Activated T-cell treated with anti-CD3 and anti-CD28 coated beads for 48 hours (primary cell): ENCODE measurements at places on chromosomes 3 and 15.

- no peak for DNase-seq
Measured at GRCh38 chr3:168990134-168990533, 673.4 kb downstream of the MECOM start.

DNA sequence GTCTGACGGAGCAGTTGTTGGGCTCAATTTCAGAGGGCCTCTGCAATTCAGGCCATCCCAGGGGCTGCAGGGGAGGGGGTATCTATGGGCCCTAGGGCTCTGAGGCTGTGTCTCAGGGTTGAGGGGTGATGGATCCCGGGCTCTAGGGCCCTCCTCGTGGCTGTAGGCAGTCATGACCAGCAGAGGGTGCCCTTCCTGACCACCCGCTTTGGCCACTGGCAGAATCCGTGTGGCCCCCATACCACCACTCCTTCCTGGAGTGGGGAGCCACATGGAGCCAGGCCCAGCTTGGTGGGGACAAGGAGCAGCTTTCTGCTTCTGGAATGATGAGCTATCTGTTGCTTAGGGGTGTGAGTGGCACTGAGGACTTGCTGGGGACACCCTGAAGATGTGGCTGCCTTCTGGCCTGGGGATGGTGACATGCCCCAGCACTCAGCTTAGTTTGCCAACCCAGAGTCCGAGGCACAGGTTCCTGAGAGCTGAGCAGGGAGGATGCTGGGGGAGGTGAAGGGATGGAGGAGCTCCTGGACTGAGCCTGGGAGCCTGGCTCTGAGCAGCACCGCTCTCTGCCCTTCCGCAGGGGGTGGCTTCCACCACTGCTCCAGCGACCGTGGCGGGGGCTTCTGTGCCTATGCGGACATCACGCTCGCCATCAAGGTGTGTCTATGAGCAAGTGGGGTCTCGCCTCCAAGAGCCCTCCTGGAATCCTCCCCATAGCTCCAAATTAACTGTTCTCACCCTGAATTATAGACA lies 20.2 kb downstream of the HDAC11 start:
- DNase-seq: peak; percentile 8

- no peak for DNase-seq
Measured at GRCh38 chr15:40266828-40267304, 16.0 kb downstream of the ANKRD63 start.

GRCh38 chr3:69065318-69065964 lies 13.3 kb upstream of the TMF1 start:
- no peak for DNase-seq

- no peak for DNase-seq
Measured at GRCh38 chr3:10845839-10846656, 30.0 kb downstream of the SLC6A11 start.

- no peak for DNase-seq
Measured at GRCh38 chr3:137988982-137989381, 21.0 kb upstream of the CLDN18 start.

DNA sequence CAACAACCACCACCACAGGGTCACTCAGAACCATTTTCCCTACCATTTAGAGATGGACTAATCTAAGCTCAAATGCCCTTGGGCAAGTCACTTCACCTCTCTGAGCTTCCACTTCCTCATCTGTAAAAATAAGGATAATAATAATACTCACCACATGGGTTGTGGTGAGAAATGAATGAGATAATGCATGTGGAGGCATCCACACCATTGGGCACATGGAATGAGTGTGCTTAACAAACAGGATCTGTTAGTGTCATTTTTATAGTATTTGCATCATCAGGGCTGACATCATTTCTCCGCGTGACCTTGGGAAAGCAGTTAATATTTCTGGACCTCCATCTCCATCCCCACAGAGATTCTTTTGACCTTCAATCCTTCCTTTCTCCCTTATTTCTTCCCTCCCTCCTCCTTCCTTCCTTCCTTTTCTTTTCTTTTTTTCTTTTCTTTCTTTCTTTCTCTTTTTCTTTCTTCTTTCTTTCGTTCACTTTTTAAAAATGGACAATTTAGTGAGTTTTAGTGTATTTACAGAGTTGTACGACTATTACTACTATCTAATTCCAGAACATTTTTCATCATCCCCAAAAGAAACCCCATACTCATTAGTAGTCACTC lies 7.7 kb upstream of the RFT1 start:
- DNase-seq: no peak

DNA sequence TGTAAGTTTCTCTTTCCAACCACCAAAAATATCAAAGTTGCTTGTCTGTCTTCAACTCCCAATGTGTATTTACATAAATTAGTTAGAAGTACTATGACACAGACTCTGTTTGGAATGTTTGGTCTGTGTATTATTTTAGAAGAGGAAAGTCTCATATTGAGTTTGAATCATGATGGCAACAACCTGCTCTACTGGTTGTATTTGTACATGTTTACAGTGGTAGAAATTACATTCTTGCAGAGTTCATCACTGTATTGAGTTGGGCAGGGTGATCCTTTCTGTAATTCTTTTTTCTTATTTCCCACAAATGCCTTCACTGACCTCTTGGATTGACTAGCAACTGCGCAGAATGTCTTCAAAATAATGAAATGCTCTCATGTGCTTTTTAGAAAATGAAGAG lies 149.6 kb downstream of the CHL1 start:
- no peak for DNase-seq

GRCh38 chr3:82031596-82031995 lies 270.2 kb upstream of the GBE1 start:
- no peak for DNase-seq

DNA sequence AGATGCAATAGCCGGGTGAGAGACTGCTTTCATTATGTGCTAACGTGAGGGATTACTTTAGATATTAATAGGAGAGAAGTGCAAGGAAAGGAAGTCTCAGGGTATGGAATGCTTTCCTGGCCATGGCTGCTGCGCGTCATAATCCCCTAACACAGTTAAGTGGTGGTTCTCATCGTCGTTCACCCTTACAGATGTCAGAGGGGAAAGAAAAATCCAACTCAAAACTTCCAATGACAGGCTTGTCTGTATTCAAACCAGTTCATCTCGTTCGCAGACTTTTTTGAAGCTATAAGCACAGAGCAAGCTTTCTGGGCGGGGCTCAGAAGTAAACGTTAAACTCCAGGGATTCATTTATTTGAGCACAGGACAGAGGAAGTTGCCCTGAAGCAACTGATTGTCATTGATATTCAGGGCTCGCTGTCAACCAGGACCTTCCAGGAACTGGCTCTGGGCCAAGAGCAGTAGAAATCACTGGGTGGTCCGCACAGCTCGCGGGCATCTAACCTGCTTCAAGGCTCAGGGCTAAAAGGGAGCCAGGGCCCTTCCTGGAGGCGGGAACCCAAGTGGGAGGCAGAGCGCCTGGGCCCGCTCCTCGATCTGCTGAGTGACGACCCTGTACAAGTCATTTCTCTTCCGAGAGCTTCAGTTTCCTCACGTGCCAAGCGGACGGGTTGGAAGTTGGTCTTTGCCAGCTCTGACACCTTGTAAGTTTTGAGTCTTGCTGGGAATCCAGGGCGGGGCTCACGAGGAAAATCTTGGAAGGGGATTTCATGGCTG lies 1.1 kb upstream of the LPP start:
- no peak for DNase-seq

DNA sequence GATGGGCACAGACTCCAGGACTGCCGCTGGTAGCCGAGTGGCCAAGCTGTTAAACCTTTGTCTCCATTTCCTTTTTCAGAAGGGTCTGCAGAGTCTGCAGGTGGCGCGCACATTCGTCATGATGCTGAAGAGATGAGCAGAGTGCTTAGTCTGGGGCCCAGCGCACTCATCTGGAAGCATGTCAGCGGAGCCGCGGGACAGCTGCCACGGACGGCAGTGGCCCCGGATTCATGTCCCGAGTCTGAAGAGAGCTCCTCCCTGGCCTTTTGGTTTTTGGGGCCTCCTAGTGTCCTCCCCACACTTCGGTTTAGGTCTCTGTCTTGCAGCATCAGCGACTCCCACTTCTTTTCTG lies 42.6 kb downstream of the KLHL25 start:
- no peak for DNase-seq

DNA sequence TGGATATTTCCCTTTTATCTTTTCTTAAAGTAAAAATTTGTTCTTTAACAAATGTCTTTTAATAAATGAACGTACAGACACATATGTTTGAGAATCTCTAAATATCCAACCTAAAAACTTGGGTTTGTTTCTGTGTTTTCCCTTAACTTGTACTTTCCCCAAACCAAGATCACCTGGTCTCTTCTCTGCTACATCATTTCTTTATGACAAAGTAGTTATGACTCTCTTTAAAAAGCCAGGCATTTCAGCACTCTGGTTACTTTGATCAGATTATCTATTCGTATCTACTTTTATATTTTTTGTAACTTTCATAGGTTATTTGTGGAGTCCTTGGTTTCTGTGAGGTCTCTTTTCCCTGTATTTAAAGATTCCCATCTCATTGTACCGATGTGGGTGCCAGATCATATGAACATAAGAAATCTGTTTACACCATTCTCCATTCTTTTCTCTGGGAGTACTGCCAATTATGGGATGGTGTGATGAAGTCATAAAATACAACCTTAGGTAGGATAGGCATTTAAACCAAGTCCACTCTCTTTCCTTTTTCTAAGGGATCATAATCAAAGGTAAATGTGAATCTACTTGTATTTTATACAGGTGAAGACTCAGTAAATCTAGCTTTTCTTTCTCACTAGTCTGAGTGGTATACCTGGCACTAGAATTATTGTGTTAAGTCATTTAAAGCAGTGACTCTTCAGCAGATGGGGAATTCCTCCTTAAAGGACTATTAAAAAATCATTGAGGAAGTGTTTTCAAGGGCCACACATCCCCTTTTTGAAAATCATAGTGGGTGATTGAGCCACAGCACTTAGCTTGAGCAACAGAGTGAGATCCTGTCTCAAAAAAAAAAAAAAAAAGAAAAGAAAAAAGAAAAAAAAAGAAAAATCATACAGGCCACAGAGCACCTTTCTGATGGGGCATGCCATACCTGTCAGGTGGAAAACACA lies 12.4 kb upstream of the NFKBIZ start:
- no peak for DNase-seq

GRCh38 chr3:64658001-64658400 lies 29.8 kb downstream of the ADAMTS9 start:
- DNase-seq: no peak

DNA sequence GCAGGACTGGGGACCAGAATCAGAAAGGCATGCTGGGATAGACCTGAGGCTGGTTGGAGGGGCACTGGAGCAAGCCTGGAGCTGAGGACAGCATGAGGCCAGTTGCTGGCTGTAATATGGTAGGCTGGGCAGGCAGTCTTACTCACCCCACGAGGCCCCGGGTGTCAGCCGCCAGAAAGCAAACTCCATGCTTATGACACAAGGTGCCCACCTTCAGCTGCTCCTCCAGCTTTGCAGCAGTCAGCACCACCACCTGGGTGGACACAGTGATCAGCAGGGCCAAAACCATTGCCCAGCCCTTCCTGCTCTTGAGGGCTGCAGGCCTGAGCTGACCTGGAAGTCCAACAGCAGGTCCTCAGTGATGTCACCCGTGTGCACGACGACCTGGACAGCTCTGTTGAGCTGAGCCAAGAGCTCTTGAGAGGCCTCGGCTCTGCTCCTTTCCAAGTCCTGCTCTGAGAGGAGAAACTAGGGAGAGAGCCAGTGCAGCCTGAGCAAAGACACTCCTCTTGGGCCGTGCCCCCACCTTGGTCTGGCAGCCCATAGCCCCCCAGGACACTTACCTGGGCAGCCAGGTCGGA lies 747 bp downstream of the UBA7 start:
- DNase-seq: no peak
